ENCODE measurements at places on chromosomes 16 and 17.
A peak's percentile ranks its signal among the peaks of the same experiment; 100 is the strongest.

DNA sequence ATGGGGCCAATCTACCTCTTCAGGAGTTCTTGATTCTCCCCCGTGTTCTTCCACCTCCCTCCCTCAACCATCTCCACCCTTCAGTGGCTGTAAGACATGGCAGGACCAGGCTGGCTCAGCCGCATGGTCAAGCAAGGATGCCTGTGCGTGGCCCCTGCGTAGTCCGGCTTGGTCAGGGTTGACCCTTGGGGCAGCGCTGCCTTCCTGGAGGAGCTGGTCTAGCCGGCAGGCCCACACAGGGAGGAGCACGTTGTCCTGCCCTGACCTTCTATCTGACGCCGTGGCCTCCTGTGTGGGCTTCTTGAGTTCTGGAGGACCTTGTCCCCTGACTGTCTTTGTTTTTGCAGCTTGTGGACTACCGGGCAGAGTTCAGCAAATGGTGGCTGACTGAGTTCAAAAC is 169.8 kb downstream of the DNAH9 start:
- DNase-seq, result no peak

DNA sequence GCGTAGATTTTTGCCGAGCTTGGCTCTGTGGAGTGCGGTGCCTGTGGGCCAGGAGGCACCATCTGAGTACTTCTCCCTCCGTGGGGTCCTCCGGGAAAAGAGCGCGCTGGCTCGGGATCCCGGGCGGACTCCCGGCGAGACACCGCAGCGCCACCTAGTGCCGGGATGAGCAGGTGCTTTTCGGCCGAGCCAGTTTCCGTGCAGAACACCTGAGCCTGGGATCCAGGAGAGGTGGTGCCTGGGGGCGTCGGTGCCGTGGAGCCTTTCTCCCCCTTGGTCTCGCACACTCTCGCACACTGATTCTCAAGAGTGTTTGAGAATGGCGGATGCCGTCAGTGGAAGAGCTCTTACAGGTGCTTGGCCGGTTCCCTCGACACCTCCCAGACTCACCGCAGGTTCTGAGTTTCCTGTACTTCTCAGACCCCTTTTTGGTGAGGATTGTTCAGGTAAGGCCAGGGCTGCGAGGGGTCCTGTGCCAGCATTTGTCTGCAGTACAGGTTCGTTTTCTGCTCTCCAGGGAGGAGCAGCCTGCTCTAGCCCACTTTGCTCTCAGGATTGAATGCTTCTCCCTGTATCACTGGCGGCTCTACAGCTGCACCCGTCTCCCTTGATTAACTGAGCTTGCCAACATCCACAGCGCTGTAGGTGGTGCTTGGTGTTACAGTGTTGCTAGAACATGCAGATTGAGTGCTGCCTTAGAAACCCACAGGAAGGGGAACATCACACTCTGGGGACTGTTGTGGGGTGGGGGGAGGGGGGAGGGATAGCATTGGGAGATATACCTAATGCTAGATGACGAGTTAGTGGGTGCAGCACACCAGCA is 23.3 kb downstream of the TBCD start:
- DNase-seq, result peak; percentile 41

DNA sequence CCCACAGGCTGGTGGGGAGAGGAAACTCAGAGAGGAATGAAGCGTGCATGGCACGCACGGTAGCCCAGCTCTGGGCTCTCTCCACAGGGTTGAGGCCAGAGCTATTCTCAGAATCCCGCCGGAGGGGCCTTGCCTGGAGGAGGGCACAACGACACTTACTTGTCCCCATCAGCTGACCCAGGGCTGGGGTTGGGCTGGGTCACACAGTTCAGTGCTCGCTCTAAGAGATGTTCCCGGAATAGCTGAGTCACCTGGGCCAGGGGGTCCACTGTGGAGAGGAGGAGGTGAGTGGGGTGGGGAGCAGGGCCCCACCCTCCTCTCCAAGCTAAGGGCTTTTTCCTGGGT is 21.8 kb downstream of the SREBF1 start:
- no peak for DNase-seq

DNA sequence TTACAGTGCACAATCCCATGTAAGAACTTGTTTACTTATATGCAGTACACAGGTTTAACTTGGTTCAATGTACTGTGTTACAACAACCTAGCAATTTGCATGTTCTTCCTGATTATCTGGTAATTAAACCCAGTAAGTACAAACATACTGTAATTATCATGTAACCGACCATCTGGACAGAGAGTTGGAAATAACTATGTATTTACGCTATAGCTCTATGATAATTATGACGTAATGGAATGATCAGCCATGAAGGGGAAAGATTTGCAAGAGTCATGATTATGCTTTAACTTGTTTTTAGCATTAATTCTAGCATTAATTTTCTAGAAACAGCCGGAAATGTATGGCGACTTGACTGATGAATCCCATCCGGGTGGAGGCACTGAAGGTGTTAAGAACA is 74.8 kb upstream of the SALL1 start:
- no peak for DNase-seq

GRCh38 chr17:79331492-79331891 is 256.9 kb downstream of the ENGASE start:
- DNase-seq, result no peak

All from stimulated activated CD4-positive, alpha-beta T cell treated with anti-CD3 and anti-CD28 coated beads, Interleukin-4, amount 100 ng/mL, for 1 hour (primary cell).